Retinal pigment epithelial cell (primary cell): ENCODE measurements at places on chromosomes 6 and 20.

DNA sequence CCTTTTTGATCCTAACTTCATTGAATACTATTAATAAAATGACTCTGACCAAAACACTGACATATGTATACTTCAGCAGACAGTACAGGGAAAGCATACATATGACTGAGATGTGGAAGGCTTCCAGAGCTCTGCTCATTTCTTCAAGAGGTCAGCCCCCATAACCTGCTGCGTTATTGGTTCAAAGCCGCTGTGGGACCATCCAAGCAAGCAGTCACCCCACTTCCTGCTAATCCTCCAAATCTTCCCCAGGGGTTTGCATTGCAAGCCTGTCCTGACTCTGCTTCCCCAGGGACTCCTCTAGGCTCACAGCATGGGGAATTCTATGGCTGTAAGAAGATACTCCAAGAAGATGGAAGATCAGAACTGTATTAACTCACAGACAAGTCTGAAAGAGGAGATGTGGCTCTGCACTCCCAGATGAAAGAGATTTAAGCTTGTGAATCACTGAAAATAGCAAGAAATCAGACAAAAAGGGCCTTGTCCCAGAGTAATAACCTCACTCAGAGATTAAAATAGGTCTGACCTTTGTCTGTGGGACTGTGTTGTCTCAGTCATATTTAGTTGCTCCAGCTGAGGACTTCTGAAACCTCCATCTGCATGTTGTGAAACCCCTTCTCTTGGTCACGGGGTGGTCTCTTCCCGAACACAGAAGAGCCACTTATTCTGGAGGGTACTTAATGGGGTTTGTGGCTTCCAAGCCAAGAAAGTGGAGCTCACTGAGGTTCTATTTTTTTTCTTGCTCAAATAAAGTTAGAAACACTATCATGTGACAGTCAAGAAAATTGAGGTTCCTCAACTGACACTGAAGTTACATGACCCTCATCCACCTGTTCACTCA, 101.5 kb upstream of the MARCKS start:
- no peak for DNase-seq

- no peak for DNase-seq
These were observed 181.1 kb upstream of the SUPT3H start for GRCh38 chr6:45558858-45559257.

GRCh38 chr6:156392648-156393047, 384.5 kb upstream of the ARID1B start:
- no peak for DNase-seq

- no peak for DNase-seq
These were observed 618.9 kb downstream of the BCKDHB start for GRCh38 chr6:80725156-80725930.

DNA sequence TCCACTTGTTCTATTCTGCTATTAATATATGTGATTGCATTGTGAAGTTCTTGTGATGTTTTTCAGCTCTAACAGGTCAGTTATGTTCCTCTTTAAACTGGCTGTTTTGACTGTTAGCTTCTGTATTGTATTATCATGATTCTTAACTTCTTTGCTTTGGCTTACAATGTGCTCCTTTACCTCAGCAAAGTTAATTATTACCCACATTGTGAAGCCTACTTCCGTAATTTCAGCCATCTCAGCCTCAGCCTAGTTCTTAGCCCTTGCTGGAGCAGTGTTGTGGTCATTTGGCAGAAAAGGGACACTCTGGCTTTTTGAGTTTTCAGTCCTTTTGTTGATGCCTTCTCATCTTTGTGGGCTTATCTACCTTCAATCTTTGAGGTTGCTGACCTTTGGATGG, 440.2 kb downstream of the TBC1D32 start:
- DNase-seq, result no peak

GRCh38 chr20:48070991-48071652, 285.8 kb upstream of the SULF2 start:
- DNase-seq, result no peak

DNA sequence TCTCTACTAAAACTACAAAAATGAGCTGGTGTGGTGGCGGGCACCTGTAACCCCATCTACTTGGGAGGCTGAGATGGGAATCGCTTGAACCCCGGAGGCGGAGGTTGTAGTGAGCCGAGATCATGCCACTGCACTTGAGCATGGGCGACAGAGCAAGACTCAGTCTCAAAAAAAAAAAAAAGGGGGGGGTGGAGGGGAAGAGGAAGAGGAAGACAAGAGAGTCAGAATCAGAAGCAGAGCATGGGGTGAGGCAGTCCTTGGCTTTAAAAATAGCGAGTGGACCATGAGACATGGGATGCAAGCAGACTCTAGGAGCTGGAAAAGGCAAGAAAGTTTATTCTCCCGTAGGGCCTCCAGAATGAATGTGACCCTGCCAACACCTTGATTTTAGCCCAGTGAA, 3.9 kb upstream of the SLC9A8 start:
- DNase-seq, result no peak

DNA sequence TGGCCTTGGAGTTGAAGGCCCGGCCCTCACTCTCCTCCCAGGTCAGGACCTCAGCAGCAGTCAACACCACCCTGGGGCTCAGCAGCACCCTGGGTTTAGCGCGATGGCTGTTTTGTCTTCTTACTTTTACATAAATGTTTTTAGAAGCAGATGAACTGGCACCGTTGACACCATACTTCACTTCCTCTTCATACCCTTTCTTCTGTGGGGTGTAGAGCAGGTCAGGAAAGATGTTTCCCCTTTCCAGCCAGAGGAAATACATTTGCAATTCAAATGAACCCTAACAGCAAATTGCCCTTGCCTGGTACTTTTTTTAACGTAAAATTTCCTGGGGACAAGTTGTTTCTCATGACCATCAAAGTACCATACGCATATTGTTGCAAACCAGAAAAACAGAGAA, 54.7 kb upstream of the SNX9 start:
- no peak for DNase-seq

DNA sequence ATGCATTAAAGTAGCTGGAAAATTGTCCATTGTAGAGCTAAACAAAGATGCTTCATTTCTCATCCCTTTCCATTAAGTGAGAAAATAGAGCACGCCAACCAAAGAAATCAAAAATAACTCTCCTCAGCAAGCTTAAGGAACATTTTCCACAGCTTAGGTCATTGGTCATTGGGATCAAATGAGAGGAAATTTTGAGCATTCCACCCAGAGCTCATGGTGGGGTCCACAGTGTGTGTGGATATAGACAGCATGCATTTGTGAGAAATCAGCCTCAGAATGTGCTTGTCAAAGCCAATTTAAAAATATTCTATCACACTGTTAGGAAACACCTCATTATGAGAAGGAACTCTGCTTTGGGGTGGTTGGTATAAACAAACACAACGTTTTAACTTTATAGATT, 97.2 kb downstream of the HDGFL1 start:
- DNase-seq, result no peak

GRCh38 chr6:41199552-41200246, 1.2 kb downstream of the TREML2 start:
- no peak for DNase-seq

- DNase-seq, result no peak
These were observed 36.6 kb downstream of the DUSP22 start for GRCh38 chr6:328924-329323.

GRCh38 chr6:136551103-136551502, 881 bp upstream of the MAP7 start:
- no peak for DNase-seq

DNA sequence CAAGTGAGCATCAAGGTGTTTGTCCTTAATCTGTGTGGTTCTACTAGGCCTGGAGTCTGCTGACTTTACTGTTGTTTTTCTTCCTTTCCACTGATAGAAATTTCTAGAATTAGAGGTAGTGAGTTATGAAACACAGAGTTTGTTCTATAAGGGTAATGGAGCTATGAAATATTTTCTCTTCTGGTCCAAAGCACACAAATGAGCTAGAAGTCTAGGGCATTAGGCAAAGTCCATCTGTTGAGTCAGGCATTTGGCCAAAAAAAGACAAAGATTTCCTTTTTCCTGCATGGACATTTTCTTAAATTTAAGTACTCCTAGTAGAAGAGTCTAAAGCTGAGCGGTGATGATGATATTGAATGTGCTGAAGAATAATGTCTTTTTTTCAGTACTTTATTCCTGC, 174.3 kb upstream of the STXBP5 start:
- no peak for DNase-seq

DNA sequence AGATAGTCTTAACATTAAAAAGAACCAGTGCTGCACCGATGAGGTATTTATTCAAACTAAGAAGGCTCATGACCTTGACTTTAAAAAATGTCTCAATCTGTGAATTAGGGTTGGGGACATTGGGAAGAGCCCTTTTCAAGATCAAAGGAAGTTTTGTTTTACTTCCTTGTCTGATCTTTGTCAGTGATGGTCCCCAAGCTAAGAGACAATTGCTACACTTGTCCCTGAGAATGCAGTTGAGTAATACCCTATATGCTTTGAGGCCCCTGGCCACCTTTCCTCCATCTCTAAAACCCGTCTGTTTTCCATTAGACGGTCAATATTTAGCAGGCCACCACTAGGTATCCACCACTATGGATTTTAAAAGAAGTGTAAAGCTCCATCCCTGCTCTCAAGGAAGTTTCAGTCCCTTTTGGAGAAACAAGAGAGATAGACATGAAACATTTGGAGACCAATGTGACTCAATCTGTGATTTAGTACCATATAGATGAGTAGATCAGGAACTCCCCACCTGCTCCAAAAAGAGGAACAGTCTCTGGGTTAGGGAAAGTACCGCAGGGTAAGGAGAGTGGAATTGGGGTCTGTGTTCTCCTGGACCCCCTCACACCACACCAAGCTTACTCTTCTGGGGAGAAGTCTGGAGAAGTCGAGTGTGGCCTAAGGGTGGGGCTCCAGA, 99.1 kb upstream of the ISM1 start:
- no peak for DNase-seq

DNA sequence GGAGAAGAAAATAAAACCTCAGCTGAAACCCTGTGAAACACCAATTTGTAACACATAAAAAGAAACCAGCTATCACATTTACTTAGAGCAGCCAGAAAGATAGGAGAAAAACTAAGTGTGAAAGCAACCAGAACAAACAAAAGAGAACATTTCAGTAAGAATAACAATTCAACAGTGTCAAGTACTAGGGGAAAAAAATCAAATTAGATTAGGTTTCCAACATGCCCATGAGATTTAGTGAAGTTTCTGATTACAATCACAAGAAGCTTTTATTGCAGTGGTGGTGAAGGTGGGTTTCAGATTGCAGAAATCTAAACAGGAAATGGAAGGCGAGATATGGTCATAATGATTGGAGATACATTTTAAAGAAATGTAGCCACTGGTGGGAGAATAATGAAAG, 22.1 kb upstream of the TRDN start:
- no peak for DNase-seq

DNA sequence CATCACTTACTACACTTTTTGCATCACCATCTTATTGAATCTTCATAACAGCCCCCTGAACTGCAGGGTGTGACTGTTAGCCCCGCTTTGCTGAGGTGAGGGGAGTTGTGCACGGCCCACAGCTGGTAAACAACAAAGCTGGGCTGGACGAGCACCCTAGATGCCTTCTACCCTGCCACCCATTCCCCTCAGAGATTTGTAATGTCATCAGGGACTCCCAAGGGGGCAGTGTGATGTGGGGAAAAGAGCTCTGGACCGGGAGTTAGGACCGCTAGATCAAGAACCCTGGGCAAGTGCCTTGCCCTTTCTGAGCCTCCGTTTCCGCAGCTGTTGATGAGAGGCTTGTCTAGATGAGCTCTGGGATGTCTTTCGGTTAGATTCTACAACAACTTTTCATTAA, 20.9 kb downstream of the PKIG start:
- no peak for DNase-seq

- no peak for DNase-seq
These were observed 10.6 kb downstream of the TAAR1 start for GRCh38 chr6:132648356-132648755.
